ENCODE measurements at places on chromosomes 11 and 22.

- no peak for DNase-seq
Observed at GRCh38 chr22:49094151-49094550, 733.5 kb downstream of the BRD1 start.

DNA sequence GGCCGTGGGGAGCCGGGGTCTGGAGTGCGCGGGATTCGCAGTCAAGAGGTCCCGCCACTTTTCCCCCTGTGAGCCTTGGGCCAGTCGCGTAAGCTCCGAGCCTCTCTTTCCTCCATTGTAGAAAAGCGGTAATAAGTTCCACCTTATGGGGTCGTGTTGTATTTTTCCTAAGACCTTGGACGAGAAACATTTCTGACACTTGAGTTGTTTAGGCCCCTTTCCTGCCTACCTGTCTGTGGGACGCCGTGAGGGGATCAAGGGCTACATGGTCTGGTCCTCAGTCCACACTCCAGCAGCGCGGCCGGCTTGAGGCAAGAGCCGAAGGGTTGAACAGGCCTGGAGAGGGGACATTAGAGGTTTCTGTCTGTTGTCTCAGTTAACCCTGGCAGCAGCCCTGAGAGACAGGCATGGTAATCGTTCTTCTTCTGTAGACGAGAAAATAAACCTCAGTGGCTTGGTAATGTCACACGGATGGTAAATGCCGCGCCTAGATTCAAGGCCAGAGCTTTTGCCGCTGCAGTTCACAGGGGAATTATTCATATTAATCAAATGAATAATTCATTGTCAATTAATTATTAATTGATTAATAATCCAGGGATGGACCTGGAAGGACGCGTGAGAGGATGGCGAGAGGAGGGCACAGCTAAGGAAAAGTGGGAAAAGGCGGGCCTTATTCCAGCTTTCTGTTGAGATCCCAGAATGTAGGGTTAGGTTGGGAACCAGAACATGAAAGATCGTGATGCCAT, 545 bp downstream of the FEN1 start:
- DNase-seq, result no peak

- DNase-seq, result no peak
Observed at GRCh38 chr22:20751185-20751851, 22.6 kb upstream of the SERPIND1 start.

GRCh38 chr11:69870766-69871165, 51.5 kb upstream of the FGF3 start:
- no peak for DNase-seq

GRCh38 chr22:48894804-48895250, 932.8 kb downstream of the BRD1 start:
- DNase-seq, result no peak

GRCh38 chr11:16799890-16800289, 61.4 kb downstream of the C11orf58 start:
- no peak for DNase-seq

DNA sequence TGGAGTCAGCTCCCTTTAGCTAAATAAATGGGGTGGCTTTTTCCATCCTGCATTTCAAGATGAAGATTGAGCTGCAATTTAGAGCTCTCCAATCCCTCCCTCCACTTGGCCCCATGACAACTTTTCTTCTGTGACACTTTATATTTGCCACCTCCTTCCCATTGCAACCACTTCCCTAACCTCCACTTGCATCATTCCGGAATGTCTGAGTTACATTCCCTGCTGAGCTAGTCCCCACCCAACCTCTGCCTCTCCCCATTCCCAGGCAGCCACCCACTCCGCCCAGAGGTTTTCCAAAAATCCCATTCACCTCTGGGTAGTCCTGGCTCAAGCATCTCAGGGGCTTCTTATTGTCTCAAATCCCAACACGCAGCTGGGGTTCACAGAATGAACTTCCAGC, 24.7 kb downstream of the PC start:
- no peak for DNase-seq

DNA sequence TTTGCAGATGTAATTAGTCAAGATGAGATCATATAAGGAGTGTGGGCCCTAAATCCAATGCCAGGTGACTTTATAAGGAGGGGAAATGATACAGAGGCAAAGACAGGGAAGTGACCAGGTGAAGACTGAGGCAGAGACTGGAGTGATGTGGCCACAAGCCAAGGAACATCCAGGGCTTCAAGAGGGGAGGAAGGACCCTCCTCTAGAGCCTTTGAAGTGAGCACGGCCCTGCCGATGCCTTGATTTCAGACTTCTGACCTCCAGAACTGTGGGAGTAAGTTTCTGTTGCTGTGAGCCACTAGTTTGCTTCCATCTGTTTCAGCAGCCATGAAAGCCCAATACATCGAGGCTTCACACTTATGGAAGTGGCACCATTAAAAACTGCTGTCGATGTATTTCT, 78.7 kb downstream of the SHANK2 start:
- no peak for DNase-seq

DNA sequence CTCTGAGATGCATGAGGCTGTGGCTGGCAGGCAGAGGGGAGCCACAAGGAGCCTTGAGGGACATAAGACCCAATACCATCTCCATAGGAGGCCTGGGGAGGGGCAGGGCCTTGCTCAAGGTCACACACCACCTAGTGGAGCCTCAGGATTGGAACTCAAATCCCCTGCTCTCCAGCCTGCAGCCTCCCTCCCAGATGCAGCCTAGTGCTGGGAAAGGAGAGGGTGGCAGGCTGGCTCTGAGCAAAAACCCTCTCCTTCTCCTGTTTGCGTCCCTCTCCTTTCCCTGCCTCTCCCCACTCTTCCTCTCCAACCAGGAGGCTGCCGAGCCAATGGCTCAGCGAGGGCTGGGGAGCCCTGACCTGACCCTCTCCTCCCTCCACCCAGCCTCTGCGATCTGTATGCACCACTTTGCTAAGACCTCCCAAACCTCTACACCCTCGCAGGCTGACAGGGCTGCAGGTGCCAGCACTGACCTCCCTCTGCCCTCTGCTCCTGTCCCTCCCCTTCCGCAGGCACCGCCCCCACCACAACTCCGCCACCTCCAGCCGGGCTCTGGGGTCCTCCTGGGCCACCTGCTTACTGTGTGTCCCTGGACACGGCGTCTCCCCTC, 14.7 kb downstream of the IGLL1 start:
- no peak for DNase-seq

DNA sequence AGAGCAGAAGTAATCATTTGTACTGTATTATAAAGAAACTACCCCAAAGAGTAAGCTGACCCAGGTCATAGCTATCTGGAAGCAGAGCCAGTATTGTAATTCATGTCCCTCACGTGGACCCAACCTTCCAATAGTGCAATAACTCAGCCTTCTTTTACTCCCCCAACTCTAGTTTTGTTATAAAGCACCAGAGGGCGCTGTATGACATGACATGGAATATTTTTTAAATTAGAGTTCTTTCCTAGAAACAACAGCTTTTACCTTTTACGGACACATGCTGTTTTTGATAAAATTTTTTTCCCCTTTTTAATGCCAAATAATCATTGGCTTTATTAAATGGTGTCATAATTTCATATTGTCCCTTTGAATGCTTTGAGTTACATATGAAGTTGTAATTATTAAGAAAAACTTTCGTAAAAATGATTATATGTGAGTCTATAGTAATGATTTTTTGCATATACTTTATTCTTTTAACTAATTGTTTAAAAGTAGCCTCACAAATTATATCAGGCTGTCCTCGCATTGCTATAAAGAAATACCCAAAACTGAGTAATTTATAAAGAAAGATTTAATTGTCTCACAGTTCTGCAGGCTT, 76.9 kb downstream of the DKK3 start:
- DNase-seq, result no peak

GRCh38 chr11:35234460-35235156, 95.6 kb downstream of the CD44 start:
- DNase-seq, result no peak

GRCh38 chr11:1760351-1761109, 3.2 kb downstream of the CTSD start:
- no peak for DNase-seq

GRCh38 chr22:29136782-29137700, 64.2 kb downstream of the KREMEN1 start:
- no peak for DNase-seq

- DNase-seq, result no peak
Observed at GRCh38 chr22:35375031-35375430, 5.9 kb upstream of the HMOX1 start.

DNA sequence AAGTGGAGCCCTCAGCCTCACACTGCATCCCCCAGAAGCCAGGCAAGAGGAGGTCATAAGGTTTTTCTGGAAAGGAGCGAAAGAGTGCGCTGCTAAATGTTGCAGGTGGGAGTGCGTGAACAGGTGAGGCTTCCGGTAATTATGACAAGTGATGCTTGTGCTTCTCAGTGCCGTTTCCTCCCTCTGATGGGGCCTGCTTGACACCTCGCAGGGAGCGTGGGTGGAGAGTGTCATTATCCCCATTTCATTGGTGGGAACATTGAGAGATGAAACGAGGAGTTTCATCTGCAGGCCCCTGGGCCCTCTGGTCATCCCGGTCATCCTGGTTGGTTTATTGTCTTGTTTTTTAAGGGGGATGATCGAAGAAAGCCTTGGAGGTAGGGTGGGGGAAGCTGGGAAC, 57.5 kb downstream of the BCR start:
- DNase-seq, result no peak

- DNase-seq, result no peak
Observed at GRCh38 chr11:23425381-23425780, 565.1 kb upstream of the CCDC179 start.

DNA sequence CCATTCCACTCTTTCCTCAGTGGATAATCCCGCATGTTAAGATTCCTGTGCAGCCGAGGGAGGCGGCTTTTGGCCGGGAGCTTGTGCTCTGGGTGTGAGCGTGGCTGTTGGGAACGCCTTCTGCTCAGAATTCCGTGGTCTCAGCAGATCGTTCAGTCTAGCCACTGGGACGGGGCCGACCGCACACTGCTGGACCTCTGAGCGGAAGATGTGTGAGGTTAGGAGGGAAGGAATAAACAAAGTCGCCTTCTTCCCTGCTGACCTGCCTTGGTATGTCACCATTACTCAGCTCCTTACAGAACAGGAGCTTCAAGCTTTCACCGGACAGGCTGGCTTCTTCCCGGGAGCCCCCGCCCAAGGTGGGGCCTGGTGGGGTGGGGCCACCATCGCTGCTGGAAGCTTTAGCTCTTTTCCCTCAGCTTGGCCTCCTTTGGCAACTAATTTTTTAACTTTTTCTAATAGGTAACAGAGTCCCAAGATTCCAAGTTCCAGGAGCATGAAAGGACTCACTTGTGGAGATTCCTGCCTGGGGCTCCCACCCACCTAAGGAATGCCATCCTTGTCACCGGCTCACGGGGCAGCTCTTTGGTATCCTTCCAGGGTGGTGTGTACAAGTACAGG, 22.5 kb upstream of the SEPTIN5 start:
- no peak for DNase-seq

DNA sequence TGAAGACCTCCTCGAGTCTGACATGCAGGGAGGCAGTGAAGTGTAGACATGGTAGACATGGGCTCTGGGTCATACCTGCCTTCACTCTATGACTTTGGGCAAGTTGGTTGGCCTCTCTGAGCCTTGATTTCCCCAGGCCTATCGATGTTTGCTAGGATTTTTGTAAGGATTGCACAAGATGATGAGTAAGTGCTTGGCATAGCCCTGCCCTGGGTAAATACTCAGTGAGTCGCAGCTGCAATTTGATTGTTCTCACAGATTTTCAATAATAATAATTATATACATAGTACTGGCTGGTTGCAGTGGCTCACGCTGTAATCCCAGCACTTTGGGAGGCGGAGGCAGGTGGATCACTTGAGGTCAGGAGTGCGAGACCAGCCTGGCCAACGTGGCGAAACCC, 18.1 kb downstream of the MCM5 start:
- no peak for DNase-seq

- DNase-seq, result no peak
Observed at GRCh38 chr11:117199053-117199915, at the start of gene TAGLN. Gene TAGLN, plus strand, starts transcription at chr11:117199370. Its CDS starts 3,644 bp downstream, at chr11:117203014.

DNA sequence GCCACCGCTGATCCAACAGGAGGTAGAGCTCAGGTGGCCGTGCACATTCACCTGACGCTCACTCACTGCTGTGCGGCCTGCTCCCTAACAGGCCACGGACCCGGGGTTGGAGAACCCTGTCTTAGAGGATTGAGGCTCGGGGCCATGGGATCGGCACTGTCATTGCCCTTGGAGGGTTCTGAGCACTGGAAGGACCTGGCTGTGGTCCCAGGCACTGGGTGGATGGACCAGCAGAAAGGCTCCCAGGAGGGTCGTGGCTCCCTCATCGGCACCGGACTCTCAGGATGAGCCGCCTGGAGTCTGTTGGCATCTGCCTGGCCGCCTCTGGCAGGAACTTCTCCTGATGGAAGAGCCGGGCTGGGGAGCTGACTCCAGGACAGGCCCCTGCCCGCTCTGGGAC, 6.5 kb downstream of the KCNQ1 start:
- no peak for DNase-seq

- DNase-seq, result no peak
Observed at GRCh38 chr11:61887839-61888494, 3.4 kb downstream of the FADS3 start.

Measured in stimulated activated CD8-positive, alpha-beta memory T cell treated with anti-CD3 and anti-CD28 coated beads, Interleukin-2, amount 100 ng/mL, for 1 hour (primary cell).